ENCODE measurements at places on chromosomes 11 and 22.

GRCh38 chr11:94504689-94505293 lies 7.5 kb upstream of the C11orf97 start:
- DNase-seq, result peak; percentile 44

DNA sequence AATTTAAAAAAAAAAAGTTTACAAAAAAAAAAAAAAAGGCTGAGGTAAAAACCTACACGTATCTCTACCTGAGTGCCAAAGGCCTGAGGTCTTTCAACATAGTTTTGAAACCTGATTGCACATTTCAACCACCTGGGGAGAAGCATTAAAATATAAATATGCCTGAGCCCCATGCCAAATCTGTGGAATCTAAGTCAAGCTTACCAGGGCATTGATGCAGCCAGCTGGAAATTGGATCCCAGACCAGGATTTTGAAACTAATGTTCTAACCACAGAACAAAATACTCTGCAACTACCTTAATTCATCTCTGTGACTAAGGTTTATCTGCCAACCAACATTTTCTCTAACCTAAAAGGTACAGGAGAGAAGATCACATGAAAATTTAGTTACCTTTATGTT lies 38.8 kb upstream of the CHRNA10 start:
- DNase-seq, result no peak

DNA sequence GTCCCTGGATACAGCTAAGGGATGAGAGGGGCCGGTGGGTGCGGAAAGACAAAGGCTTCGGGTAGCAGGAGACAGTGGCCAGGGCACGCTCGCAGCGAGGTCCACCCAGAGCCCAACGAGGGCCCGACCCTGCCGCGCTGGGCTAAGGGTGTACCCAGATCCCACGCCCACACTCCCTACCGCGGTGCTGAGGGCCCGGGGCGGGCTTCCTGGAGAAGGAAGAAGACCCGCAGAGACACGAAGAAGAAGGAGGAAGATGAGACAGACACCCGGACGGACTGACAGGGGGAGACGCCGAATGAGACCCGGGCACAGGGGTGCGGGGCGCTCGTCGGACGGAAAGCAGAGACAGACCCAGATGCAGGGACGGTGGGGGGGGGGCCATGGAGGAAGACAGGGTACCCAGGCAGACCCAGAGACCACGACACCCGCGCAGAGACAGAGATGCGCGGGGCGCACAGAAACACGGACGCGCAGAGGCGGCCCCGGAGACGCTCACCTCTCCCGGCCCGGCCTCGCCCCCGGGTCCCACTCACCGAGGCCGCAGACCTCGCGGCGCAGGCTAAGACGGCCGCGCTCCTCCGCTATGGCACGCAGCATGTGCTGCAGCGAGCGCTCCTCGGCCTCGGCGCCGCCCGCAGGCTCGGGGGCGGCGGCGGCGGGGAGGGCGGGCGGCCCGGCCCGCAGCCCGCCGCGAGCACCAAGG lies 437 bp downstream of the KIAA0930 start:
- peak; percentile 13 for DNase-seq

GRCh38 chr11:60699936-60700335 lies 524 bp downstream of the MS4A8 start:
- DNase-seq, result no peak

- no peak for DNase-seq
Measured at GRCh38 chr22:45696227-45696626, 24.6 kb downstream of the ATXN10 start.

DNA sequence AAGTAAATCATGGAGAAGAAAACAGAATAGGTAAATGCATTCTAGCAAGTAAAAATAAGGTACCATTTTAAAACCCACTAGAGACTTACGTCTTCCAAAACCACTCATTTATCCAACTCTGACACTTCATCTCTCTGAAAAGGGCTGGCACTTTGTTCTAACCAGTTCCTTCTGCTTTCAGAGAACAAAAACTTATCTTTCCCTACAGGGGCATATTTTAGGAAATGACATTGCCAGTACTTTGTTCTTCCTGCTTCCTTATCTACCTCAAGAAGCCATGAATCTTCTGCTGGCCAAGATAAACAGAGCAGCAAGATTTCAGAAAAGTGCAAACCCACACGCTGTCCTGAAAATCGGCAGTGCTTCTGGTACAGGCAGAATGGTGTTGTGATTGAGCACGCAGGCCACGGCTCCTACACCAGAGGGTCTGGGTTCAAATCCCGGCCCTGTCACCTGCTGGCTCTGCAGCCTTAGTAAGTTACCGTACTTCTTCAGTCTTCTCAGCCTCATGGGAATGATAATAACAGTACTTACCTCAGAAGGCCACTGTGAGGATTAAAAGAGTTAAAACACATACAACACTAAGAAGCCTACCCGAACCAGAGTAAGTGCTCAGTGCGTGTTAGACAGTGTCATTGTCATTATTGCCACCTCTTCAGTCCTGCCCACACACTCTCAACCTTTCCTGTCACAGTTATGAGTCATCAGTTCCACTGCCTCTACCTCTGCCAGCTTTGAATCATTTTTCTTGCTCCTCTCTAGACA lies 11.0 kb downstream of the MPZL3 start:
- DNase-seq, result peak; percentile 35

GRCh38 chr22:48393041-48393370 lies 1434.7 kb downstream of the BRD1 start:
- no peak for DNase-seq

DNA sequence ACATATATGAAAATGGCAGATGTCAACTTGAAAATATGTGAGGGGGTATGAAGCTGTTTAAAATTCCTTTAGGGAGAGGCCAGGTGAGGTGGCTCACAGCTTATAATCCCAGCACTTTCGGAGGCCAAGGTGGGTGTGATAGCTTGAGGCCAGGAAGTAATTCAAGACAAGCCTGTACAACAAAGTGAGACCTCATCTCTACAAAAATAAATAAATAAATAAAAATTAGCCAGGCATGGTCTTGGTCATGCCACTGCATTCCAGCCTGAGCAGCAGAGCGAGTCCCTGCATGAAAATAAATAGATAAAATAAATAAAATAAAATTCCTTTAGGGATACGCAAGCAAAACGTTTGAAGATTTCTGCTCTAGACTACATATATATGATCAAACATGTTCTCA lies 38.1 kb upstream of the FAM181B start:
- DNase-seq, result no peak

DNA sequence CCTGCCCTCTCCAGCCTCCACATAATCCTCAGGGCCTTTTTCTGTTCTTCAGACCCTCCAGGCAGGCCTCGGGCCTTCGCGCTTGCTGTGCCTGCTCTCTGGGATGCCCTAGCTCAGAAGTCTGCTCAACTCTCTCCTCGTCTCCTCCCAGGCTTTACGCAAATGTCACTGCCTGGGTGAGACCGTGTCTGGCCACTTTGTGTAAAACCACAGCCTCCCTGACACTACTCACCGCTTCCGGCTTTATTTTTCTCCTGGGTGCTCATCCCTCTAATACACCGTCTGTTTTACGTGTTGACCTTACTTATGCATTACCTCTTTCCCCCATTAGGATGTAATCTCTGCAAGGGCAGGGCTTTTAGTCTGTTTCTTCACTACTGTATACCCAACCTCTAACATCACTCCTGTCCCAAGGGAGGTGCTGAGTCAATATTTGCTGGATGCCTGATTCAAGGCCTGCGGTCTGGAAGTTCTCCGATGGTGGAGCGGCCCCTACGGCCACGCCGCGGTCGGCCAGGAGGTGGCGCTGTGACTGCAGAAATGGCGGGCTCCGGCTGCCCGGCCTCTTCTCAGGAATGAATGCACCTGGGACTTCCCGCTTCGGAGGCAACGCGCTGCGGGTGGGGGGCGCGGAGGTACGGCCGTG lies 58.2 kb upstream of the THY1 start:
- DNase-seq, result peak; percentile 87

DNA sequence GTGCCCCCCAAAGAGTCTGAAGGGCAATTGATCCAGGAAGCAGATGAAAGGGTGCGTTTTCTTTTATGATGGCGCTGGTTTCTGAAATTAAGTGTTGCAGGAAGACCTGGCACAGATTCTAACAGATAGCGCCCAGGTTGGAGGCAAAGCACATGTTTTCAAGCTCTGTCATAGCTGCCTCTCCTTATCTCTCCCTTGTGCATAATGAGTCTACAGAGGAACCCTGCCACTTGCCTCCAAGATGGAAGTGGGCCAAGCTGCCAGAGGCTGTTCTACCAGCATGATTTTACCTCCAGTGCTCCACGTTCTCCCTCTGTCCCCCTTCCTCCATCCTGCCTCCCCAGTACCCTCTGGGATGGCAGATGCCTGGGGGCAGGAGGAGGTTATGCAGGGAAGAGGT lies 30.0 kb upstream of the TLCD5 start:
- no peak for DNase-seq

DNA sequence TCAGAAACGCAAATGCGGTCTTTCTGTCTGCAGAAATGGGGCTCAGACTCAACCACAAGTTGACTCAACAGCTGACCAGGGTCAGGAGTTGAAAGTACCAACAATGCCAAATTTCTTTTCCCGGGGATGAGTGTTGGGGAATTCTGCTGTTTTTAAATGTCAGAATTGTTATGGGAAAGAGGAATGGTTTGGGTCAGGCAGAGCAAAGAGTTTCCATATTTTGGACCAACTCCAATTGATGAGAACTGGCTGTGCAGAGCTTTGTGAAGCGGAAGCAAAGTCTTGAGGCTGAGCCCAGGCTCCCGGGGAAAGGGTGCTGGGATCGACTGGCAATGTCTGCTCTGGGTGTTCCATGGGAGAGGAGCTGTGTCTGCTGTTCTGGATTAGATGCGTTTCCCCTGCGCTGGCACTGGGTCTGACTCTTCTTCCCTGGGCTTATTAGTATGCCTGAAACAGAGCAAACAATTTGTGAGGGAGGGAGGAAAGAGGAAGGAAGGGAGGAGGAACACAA lies 36.2 kb downstream of the TXN2 start:
- no peak for DNase-seq

DNA sequence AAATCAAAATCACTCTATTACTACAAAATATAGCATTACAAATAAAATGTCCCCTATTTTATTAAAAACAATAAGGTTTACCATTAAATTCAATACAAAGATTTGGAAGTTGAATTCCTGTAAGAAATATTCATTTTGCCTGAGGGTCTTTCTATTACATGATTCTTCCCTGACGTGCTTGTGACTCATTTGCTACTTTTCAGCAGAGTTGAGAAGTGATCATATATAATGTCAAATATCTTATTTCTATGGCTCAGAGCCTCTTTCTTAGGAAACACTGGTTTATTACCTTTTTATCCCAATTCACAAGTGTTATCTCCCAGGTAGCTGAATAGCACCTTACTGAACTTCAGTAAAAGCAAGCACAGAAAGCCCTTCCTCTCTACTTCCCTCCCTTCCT lies 65.2 kb upstream of the CNTN5 start:
- DNase-seq, result no peak

GRCh38 chr22:37897807-37898206 lies 8.3 kb upstream of the MICALL1 start:
- no peak for DNase-seq

All from K562 (cell line).